Foreskin keratinocyte (primary cell): ENCODE measurements at places on chromosomes 7 and 10. TPM values are rescaled to one million over a fixed set of nuclear protein-coding genes. Genes with fewer than 3 reads are reported as not detected.

GRCh38 chr7:23622506-23622925, 25.3 kb downstream of the CCDC126 start:
- no peak for DNase-seq

- no peak for DNase-seq
These were observed 3.8 kb downstream of the GIMAP1 start for GRCh38 chr7:150719960-150720891.

GRCh38 chr10:17744341-17744861, 7.6 kb upstream of the TMEM236 start:
- no peak for DNase-seq

DNA sequence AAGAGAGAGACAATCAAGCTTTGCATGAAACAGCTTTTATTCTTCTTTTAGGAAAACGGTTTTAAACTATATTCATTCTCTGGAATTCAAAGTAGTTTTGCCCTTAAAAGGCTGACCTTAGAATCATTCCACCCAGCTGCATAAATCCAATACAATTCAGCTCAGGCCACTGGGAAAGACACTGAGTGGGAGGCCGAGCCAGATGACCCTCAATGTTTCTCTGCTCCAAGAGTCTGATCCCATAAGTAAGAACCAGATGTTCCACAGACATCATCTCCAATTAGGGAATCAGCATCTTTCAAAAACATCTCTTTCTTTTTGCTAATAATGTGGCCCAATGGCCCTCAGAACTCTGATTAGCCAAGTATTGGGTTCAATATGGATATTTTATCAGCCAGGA, 26.1 kb downstream of the CREB3L2 start:
- no peak for DNase-seq

DNA sequence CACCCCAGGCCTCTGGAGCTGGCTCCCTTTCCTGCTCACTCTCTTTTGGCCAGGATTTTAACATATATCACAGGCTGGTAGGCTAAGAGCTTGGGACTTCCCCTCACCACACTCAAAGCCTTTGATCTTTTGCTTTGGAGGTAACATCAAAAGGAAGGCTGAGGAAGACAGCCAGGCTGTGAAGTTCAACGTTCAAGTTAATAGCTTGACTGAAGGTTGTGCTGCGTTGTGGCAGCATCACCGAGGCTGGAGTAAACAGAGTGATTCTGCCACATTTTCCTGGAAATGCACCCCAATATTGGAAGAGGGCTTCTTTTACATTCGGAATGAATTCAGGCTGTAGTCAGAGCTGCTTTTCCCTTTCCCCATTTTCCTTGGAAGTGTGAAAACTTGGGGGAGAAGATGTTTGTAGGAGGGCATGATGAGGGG, 57.3 kb downstream of the TCF7L2 start:
- DNase-seq, result no peak

- no peak for DNase-seq
These were observed 27.1 kb upstream of the AKAP9 start for GRCh38 chr7:91913612-91914011.

Gene TRIM50
- polyA plus RNA-seq, result not detected in 2 replicates

Gene CPN1
- not detected in 2 replicates for polyA plus RNA-seq

Gene CALML5
- 2.1 and 104 TPM in 2 replicates for polyA plus RNA-seq

Gene GRB10
- polyA plus RNA-seq, result 6.5 and 10.7 TPM in 2 replicates

DNA sequence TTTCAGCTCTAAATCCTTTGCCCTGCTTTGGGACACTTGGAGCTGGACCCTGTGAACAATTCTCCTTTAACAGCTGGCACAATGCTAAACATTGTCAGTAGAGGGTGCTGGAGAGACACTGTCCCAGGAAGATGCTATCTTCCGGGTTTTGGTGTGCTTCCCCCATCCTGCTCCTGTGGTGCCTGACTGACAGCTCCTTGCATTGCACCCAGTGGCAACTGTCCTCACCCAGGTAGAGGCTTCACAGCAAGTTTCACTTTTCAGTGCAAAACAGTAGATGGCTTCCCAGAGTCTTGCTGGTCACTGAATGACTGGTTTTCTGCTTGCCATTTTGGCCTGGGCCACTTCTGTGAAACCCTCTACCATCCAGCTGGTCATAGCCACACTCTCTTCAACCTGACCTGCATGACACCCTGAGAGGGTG, 77.3 kb downstream of the CDC14C start:
- peak; percentile 38 for DNase-seq

Gene SORBS1
- 0.17 and 0.22 TPM in 2 replicates for polyA plus RNA-seq

Gene SCART1
- polyA plus RNA-seq, result 0.16 and 0.18 TPM in 2 replicates

GRCh38 chr7:24728503-24729364, 28.5 kb downstream of the GSDME start:
- DNase-seq, result no peak

Gene LRGUK
- 0.02 TPM in 1 of 2 replicates, not detected in the other for polyA plus RNA-seq

DNA sequence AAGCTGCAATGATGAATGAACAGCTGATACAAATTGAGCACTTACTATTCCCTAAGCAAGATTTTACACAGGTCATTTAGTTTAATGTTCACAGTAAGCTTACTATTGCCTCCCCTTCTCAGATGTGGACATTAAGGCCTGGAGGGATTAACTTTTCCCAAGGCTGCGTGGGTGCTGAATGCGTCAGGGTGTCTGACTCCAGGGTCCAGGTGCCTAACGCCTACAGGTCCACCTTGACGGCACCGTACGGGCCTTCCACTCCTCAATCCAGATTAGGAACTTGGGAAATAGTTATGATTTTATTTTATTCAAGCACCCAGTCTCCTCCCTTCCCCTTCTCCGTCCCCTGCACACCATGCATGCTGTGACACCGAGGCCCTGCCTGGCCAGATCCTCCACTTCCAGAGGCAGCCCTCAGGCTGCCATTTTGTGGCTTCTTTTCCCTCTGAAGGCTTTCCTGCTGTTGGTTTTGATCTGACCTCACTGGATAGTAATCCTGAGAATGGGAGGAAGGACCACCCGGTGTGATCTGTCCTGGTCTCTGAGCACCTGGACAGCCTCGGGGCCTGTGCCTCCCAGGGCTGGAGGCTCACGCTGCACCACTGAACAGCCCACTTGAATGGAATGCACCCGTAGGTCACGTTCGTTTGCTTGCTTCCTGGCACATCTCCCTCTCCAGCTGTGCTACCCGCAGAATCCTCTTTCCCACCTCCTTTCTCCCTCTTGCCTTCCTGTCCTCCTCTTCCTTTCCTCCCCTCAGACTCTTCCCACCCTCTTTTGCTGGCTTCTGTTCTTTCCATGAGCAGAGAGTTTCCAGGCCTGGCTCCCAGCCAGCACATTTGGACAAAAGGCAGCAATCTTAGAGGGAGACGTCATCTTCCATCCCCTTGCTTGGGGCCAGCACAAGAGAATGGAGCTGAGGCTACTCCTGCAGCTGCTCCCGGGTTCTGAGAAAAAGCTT, 14.4 kb downstream of the DENND2A start:
- DNase-seq, result peak; percentile 99

Gene ELAPOR2
- 0.73 and 1.3 TPM in 2 replicates for polyA plus RNA-seq
